ENCODE measurements at places on chromosomes 3 and 15.
A peak's percentile ranks its signal among the peaks of the same experiment; 100 is the strongest.

- no peak for DNase-seq
Observed at GRCh38 chr3:37474901-37475331, 300.5 kb upstream of the LRRFIP2 start.

- DNase-seq: no peak
Observed at GRCh38 chr3:37155782-37156181, 18.6 kb downstream of the LRRFIP2 start.

DNA sequence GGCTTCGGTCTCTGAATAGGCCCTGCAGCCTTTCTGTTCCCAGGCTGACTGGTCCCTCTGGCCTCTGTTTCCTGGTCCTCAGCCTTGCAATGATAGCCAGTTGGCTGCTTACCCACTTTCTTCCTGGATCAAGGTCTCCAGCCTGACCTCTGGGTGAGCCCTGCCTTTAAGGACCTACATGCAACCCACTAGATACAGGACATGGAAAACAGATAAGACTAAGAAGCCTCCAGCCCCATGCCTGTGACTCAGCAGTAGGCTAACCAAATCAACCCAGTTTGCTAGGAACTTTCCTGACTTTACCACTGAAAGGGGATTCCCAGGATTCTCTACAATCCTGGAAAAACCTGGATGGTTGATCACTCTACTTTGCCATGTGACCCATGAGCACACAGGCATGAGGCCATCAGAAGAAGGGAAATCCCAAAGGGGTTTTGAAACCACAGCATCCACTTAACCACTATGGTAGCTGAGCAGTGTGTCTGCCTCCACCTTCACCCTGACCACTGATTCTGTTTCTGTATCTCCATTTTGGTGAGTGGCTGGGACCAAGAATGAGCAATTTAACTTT is 188.1 kb downstream of the CHST2 start:
- DNase-seq: no peak

GRCh38 chr3:132927896-132928295 is 110.3 kb upstream of the TMEM108 start:
- DNase-seq: no peak

DNA sequence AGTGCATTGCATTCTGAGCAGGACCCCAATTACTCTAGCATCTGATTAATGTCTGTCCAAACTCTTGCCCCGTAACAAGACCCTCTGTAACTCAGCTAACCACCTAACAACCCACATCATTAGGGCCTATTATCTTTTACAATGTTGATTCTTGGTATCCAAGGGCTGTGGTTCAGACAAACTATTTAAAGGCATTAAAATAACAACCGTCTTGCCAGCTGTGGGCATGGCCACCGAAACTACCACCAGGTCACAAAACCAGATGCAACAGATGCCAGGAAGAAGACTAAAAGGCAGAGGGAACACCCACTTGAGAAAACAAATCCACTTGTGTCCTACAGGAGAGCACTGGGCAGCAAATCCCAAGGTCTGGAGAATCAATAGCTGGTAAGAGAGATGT is 262.9 kb downstream of the ERC2 start:
- DNase-seq: no peak

- DNase-seq: no peak
Observed at GRCh38 chr3:64088408-64089205, 65.3 kb upstream of the PSMD6 start.

DNA sequence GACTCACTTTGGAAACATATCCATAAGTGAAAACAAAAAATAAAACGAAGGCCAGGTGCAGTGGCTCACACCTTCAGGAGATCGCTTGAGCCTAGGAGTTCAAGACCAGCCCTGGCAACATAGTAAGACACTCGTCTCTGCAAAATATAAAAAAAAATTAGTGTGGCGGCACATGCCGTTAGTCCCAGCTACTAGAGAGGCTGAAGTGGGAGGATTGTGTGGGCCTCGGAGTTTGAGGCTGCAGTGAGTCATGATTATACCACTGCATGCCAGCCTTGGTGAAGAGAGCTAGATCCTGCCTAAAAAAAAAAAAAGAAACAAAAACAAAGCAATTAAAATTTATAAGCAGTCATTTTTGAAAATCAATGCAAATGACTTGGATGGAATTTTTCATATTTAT is 54.7 kb upstream of the NANOGP8 start:
- DNase-seq: no peak

- DNase-seq: no peak
Observed at GRCh38 chr3:18061737-18062656, 319.6 kb upstream of the TBC1D5 start.

DNA sequence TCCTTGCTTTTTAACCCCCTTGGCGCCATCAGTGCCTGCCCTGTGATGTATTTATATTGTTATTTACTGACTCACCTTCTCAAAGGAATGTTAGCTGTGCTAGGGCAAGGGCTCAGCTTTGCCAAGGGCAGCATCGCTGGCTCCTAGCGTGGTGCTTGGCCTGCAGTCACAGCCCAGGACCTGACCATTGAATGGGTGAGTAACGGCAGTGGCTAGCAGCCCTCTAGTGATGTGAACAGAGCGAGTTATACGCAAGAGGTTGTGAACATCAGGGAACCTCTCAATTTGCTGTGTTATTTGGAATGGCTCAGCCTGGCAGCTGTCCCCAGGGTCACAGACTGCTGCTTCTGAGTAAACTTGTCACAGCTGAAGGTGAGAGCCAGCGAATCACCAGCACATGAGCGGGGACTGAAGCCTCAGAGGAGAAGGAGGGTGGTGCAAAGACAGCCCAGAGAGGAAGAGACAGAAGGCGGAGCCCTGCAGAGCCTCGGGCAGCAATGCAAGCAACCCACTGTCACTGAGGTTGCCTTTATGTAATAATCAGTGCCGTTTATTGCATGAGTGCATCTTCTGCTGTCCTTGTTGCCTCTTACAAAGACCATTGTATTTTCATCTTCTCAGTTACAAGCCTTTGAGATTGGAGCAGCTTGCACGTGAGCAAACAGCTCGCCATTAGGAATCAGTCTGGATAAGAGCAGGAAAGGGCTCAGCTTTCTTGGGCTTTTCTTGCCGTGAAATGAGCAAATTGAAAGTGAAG is 158.3 kb downstream of the SLCO3A1 start:
- no peak for DNase-seq

DNA sequence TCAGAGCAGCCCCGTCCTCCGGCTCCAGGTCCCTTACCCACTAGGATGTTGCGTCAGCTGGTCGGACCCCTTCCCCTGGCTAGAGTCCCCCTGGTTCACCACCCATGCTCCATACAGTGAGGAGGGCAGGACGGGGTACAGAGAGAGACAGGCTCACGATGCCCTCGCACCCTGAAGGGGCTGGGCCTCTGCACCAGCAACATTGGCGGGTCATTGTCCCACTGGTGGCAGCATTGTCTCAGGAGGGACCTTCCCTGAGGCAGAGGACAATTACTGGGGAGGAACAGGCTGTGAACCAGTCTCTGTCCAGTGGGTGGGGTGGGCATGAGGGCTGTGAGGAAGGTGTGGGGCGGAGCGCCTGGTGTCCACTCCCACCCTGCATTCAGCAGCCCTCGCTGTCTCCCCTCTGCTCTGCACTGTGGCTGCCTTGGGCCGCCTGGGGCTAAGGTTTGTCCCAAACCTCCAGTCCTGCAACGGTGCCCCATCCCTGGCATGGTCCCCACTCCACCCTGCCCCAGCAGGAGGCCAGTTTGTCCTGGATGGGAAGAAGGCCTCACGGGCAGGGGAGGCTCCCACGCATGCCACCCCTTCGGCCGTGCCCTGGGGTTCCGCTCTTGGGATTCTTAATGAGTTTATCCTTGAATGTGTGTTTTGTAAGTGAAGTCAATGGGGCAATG is 48.0 kb upstream of the KLF13 start:
- peak; percentile 33 for DNase-seq

GRCh38 chr15:52093539-52094510 is 18.8 kb downstream of the BCL2L10 start:
- no peak for DNase-seq

DNA sequence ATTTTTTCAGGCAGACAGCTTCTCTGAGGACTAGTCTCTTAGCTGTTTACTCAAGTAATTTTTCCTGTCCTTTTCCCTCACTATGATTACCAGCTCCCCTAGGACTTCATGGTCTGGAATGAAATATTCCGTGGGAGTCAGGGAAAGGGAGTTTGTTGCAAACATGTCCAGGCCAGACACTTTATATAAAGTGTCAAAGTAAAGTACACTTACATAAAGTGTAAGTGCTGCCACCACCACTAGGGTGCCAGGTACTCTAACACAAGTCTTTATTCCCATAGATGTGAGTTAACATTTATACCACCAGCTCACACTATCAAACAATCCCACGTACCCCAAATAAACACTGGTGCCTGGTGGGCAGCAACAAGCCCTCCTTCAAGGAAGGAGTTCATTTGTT is 179.8 kb downstream of the SNRPN start:
- DNase-seq: no peak

DNA sequence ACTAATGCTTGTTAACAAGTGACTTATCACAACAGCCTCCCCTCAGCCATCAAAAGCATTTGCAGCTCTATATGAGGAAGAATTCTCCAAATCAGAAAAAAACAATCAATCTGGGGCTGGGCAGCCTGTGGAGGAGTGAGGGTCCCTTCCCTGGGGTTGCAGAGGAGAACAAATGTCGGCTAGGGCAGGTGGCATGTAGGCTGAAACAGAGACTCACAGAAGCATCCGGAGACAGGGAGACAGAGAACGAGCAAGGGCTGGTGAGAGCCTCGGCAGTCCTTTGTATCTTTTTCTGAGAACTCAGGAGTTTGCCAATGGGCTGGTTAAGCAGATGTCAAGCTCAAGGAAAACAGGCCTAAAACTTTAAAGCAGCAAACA is 15.8 kb downstream of the ITGA11 start:
- peak; percentile 24 for DNase-seq

GRCh38 chr3:143586576-143586975 is 261.7 kb downstream of the SLC9A9 start:
- no peak for DNase-seq

DNA sequence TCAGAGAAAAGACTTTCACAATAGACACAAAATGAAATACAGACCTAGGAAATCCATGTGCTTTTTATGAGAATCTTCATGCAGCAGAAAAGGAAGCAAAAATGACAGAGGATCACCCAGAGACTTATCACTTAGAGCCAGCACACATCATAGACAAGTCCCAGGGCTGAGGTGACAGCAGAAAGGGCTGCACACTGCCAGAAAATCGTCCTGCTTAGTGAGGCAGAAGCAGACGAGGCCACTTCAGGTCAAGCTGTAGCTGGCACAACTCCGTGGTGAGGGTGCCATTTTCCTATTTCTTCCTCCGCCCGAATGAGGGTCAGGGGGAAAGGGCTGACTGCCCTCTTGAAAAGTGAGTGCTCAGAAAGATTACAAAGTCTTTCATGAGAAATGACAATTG is 95.9 kb upstream of the TNIK start:
- DNase-seq: no peak

- DNase-seq: no peak
Observed at GRCh38 chr3:194399166-194399565, at the start of gene GP5. TSS of gene GP5 (minus strand) at chr3:194399266. CDS start at chr3:194398282, 984 bp downstream.

- DNase-seq: no peak
Observed at GRCh38 chr15:92797168-92798052, 102.7 kb upstream of the CHD2 start.

DNA sequence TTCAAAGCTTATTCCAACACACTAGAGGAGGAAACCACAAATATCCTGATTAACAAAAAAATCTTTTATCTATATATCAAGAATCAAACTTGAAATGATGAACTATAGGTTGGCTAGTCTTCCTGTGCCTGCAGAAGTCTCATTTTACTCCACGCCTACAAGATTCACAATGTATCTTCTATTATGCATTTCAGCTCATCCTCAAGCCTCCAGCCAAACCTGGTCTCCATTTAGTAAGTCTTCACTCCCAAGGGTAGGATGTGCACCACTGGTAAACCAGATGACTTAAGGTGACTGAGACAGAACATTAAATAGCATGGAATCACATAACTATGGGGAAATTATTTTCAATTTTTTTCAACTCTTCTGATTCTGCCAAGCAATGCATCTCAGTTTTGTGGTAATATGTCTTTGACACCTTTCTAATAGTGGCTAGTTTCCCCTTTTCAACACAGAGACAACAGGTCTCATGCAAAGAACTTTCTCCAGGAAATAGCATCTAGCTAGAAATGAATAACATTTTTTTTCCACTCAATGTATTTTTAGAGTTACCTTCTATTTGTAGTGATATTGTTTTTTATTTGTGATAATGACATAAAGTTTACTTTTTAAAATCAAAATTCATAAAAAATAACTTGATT is 166.9 kb downstream of the TNIK start:
- DNase-seq: no peak

- no peak for DNase-seq
Observed at GRCh38 chr3:168709073-168709472, 613.3 kb upstream of the GOLIM4 start.

DNA sequence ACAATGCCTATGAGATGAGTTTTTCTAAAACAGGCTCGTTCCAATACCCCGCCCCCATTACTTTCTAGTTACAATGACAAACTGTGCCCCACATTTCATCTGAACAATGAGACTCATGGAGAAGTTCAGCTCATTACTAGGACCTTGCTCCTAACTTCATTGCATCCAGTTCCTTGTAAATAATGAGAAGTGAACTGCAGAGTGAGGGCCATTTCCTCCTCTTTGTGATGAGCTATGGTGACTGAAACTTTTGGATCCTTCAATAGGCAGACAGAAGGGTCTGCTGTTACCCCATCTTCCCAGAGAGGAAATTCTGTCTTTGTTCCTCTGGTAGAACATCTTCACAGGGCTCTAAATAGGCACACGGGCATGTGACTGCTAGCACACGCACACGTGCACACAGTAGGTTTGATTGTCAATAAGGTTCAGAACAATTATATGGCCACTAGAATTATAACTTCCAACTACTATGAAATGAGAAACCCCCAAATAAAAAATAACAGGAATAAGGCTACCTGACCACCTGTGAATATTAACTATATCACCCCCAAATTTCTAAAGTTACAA is 51.8 kb downstream of the SERP1 start:
- DNase-seq: no peak

DNA sequence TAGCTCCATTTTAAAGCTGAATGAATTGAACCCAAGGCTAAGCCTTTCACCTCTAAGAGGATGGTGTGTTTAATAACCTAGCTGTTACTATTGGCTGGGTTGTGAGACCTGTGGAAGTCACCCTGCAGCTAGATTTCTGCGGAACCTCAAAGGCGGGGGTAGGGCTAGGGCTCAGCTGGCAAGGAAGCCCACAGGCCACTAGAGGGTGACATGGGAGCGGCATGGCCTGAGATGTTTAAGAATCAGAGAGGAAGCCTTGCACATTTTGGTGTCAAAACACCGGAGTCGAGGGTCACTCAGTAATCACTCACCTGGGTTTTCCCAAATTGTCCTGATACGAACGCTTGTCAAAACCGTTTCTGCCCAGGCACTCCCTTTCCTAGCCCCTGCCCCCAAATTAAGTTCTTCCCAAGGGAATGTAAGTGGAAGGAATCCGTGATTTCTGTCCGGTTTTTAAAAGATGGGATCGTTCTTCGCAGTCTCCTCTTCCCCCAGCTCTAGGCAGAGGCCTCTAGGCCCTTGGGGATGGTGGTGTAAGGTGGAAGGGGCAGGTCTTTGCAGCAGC is 3.8 kb upstream of the ACAD9 start:
- peak; percentile 17 for DNase-seq

DNA sequence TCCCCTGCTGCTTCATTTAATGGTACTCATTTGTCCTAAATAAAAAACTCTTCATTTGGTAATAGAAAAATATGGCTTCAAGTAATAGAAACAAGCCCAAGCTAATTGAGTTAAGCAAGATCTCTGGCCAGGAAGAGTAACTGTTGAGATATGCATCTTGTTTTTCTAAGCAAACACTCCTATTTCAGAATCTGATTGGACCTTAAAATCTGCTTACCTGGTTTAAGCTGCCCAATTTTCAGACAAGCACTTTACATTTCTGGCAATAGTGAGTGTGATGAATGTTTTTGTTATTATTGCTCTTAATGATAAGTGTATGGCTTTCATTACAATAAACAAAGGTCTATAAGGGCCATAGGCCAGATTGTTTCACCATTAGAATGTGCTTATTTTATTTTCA is 86.2 kb downstream of the CMSS1 start:
- DNase-seq: no peak

All from H1 (cell line).